ENCODE measurements at places on chromosomes 3 and 15. TPM values are rescaled to one million over a fixed set of nuclear protein-coding genes. Genes with fewer than 3 reads are reported as not detected.

The RNU5B-1 gene
- total RNA-seq, result 25.8 TPM

The LSMEM2 gene
- total RNA-seq, result 29.8 TPM

The MORC1 gene
- not detected for total RNA-seq

The SPTSSB gene
- total RNA-seq, result 0.57 TPM

The B3GNT5 gene
- 2.0 TPM for total RNA-seq

The ARPIN gene
- total RNA-seq, result 12.0 TPM

The CGNL1 gene
- 10.0 TPM for total RNA-seq

The STAG1 gene
- 23.6 TPM for total RNA-seq

The MASP1 gene
- 129 TPM for total RNA-seq

DNA sequence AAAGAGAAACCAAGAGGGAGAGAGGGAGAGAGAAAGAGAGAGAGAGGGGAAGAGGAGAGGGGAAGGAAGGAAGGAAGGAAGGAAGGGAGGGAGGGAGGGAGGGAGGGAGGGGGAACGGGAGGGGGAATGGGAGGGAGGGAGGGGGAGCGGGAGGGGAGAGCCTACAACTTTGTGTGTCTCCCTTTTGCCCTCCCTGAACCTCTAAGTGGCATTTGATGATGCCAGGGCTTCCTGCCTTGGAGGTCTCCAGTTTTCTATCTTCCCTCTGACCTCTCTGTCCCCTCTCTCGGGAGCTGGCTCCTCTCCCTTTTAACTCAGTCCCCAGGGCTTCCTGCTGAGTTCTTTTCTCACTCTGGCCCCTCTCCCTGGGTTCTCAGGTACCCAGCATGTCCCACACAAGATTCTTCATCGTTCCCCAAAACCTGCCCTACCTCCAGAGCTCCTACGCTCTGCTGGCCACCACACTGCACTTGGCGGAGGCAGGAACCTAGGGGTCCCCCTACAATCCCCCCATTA lies 12.5 kb upstream of the FAM174B start:
- no peak for DNase-seq

- no peak for DNase-seq
Observed at GRCh38 chr3:27216295-27216855, 152.8 kb downstream of the NEK10 start.

DNA sequence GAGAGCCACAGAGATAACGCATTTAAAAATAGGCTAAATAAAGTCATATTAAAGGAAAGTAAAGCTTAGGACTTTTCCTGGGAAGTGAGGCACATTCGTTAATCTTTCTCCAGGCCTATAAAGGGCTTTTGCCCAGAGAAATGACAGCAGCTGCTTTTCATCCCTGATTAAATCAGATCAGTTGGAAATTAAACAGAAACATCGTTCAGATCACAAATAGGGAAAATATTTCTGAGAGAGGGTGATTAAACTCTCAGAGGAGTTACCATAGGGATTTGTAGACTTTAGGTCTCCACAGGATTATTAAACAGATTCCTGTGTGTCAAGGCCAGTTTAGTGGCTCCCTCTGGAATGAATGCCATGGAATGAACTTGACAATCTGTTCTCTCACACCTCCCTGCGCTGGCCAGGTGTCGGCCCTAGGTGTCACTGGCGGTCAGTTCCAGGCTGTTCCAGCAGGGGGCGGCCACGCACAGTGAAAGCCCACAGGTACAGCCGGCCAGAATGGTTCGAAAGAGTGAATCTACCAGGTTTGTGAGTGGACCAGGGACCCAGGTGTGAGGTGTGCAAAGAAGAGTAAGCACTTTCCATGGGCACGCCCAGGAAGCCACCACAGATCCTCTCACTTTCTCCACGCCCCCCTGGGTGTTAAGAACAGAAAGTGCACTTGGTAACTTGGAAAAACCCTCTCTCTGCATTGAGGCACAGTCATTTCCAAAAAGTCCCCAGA lies 253.0 kb upstream of the RASGRP1 start:
- DNase-seq, result peak; percentile 91

DNA sequence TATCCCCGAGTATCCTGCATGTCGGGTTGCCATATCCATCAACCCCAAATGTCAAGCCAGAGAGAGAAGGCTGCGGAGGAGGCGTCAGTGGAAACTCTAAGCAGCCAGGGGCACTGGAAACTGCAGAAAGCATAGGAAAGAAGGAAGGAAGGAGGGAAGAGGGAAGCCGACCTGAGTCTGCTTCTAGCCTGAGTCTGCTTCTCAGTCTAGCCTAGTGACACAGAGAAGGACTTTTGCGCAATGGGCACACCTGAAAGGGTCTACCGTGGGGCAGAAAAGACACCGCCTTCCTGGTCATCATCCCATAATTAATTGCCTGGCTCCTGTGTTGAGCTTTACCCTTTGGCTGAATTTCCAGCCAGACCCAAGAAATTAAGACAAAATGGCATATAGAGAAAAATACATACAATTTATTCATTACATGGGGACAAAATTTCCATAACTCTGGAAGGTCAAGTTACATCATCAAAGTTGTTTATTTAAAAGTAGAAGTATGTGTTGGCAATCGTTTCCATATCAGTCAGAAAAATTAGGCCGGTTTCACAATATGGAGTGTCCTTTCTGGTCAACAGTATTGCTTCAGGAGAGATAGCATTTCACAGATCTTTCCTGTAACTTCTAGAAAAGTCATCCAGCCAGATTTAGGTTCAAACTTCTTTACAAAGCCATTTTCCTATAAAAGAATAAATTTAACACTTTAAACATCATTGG lies 10.3 kb downstream of the BCL2A1 start:
- DNase-seq, result no peak

DNA sequence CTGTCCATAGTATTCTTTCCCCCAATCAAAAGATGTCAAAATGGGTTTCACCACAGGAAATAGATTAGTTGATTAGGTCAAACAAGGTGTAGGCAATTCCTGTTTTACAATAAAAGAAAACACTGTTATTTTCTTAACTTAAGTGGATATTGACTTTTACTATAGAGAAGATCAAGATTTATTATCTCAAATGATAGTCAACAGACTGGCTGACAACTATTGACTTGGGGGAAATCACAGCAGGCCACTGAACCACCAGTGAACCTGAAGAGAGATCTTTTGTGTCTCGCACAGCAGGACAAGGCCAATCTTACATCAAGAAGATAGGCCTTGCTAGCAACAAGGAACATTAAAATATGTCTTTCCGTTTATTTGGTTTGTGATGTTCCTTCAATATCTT lies 1187.6 kb downstream of the SI start:
- no peak for DNase-seq

- DNase-seq, result no peak
Observed at GRCh38 chr15:84681831-84682230, 23.8 kb upstream of the NMB start.

DNA sequence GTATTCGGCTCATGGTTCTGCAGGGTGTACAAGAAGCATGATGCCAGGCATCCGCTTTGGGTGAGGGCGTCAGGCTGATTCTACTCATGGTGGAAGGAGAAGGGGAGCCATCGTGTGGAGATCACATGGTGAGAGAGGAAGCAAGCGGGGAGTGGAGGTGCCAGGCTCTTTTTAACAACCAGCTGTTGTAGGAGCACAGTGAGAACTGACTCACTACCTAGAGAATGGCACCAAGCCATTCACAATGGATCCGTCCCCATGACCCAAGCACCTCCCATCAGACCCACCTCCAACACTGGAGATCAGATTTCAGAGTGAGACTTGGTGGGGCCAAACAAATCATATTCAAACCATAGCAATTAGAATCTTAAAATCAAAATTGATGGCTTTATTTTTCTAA lies 259.8 kb upstream of the CTDSPL start:
- no peak for DNase-seq

GRCh38 chr3:52171514-52172261 lies 17.5 kb upstream of the POC1A start:
- no peak for DNase-seq

DNA sequence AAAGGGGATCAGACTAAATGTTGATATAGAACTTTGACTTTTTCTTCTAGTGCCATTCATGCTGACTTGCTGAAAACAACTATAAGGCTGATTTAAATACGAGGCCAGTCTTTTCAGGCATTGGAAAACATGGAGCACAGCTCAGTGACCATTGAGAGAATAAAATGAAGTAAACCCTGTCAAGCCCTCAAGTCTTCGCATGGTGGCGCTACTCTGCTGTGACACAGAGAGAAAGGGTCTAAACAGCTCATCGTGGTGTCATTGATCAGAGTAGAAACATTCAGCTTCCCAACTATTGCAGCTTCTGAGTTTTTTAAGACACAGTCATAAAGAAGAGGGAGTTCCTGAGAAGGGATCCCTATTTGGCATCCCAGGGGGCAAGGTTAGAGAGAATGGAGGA lies 716.2 kb downstream of the DIPK2A start:
- no peak for DNase-seq

- no peak for DNase-seq
Observed at GRCh38 chr15:99385005-99385669, 133.9 kb downstream of the LRRC28 start.

DNA sequence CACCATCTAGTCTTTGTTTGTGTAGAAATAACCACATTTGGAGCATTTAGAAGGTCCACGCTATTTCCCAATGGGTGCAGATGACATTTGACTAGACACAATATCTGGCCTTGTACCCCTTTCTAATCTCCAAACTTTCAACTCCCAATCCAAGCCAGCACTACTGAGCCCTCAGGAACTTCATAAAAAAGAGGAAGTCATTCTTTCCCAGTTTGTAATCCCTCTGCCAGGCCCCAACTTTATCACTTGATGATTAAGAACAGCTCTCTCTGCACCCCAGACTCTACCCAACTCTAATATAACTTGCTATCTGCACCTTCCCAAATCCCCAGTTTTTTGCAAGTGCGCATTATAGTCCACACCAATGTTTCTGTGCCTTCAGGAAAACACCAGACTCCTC lies 170.2 kb downstream of the KCNMB2 start:
- DNase-seq, result no peak

GRCh38 chr3:132549890-132550578 lies 47.0 kb upstream of the ACKR4 start:
- no peak for DNase-seq

Data from Right ventricle myocardium inferior (tissue), 1 donor.